Stimulated activated CD8-positive, alpha-beta memory T cell treated with anti-CD3 and anti-CD28 coated beads, Interleukin-7, amount 100 ng/mL, for 24 hours (primary cell): ENCODE measurements at places on chromosomes 5 and 9.

- no peak for DNase-seq
Observed at GRCh38 chr5:141519605-141520565, 31.0 kb downstream of the PCDHGC5 start.

DNA sequence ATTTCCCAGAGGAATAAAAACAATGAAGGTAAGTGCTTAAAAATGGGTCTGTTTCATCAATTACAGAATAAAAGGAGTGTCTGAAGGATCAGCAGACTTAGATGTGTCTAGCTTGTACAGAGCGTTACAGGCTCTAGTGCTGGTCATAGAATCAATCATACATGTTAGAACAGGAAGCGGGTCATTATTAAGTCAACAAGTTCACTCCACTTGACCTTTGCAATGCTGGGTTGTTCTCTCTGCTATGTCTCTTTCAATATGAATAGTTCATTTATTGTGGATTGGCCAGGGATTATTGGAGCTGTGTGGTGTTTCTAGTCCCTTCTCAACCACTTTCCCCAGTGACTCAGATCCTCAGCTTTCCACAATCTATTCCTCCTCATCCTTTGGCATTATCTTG is 20.7 kb upstream of the EGFLAM start:
- DNase-seq, result no peak

- no peak for DNase-seq
Observed at GRCh38 chr5:145056800-145057199, 778.3 kb downstream of the PRELID2 start.

GRCh38 chr9:134486596-134486995 is 155.0 kb upstream of the COL5A1 start:
- DNase-seq, result no peak

GRCh38 chr5:128534726-128535125 is 3.3 kb downstream of the FBN2 start:
- no peak for DNase-seq
